ENCODE measurements at places on chromosomes 1 and 21.
A peak's percentile ranks its signal among the peaks of the same experiment; 100 is the strongest.

DNA sequence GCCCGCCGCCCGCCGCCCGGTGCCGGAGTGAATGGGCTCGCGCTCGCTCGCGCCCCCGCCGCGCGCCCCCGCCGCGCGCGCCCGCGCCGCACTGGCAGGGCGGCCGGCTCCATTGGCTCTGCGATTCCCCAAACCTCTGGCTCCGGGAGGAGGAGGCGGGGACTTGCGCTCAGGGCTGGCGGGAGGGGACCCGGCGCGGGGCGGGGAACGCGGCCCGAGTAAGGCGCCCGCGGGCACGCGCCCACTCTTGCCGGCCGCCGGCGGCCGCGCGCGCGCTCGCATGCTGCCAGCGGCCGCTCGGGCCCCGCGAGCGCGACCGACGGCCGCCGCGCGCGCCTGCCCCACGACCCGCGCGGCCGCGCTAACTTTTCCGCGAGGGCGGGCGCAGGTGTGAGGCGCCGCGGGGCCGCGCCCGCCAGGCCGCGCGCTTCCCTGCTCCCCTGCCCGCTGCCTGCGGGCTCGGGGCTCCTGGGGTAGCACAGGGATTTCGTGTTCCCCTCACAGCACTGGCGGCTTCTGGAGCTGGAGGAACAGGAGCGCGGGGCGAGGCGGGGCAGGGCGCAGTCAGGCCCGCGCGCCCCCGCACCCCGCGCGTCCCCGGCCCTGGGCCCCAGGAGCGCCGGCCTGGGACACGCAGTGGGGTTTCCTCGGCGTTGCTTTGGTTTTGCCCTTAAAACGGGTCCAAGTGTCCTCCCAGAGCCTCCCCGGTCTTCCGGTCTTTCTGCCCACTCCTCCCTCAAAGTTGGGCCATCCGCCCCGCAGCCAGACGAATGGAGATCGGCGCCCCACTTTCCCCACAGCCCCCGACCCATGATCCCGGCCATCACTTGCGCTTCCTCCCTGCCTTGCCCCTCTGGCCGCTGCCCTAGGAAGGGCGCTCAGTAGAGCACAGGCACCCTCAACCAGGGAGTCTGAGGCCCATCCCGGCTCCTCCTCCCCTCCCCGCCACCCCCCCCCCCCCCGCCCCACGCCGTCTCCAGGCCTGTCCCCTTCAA lies 101.5 kb downstream of the CASZ1 start:
- DNase-seq, result peak; percentile 87

GRCh38 chr1:229004066-229004833 lies 266.7 kb upstream of the RAB4A start:
- DNase-seq, result no peak

- peak; percentile 65 for DNase-seq
Observed at GRCh38 chr21:26756491-26757159, 88.6 kb downstream of the ADAMTS1 start.

GRCh38 chr1:201164645-201165044 lies 10.4 kb upstream of the TMEM9 start:
- DNase-seq, result no peak
